ENCODE measurements at places on chromosomes 1 and 21.

DNA sequence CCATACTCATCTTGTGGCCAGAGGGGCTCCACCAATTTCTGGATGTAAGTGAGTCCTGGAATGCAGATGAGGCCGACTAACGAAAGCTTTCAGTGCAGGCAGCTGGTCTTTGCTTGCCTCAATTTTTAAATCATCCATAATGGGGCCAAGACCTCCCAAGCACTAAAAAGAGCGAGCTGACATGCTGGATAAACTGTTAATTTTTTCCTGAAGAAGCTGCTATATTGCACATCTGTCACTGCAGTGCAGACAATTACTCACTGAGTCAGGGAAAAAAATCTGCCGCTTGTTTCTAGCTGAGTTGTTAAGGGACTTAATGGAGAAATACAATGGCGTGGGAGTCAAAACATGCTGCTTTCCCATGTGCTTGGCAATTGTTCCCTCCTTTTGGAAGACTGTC, 205.5 kb downstream of the GPATCH2 start:
- no peak for DNase-seq

DNA sequence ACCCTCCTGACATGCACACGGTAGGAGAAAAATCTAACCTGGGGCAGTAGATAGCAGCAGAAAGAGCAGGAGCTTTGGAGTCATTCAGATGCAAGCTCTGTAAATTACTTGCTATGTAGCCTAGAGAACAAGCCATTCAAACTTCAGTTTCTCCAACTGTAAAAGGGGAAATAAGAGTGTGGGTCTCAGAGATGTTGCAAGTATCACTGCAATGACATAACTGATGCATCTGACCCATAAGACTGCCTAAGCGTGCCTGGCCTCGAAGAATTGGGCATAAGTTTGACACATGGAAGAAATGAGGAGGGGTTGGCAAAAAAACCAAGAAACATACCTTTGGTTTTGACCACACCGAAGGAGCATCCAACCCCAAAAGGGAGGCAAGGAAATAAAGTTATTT, 5.2 kb downstream of the AK2 start:
- no peak for DNase-seq

DNA sequence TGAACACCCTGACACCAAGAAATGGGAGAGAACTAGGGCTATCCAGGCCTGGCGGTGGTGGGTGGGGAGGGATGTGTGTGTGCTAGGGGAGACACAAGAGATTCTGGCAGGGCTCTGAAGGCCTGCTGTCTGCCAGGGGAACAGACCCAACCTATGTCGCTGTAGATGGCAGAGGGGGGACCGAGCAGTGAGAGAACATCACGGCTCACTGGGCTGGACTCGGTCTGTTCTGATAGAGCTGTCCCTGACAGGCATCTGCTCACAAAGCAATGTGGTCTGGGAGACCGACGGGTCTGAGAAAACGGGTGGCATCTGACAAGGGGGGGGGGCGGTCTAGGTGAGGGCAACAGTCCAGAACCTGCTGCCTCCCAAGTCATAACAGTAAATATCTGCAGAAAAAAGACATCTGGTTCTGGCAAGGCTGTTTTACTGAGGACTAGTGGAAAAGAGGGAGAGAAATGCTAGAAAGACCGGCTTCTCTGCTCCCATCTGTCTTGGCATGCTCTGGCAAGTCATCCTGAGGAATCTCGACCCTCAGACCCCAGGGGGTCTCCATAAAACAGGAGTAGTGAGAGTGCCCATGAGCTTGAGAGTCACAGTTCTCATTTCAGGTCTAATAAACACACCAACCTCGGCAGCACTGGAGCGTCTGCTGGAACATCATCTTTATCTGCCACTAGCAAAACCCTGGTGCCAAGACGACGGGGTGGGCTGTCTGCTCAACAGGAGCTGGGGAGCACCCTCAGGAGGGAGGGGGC, 36.5 kb downstream of the SLC66A1 start:
- DNase-seq = no peak

DNA sequence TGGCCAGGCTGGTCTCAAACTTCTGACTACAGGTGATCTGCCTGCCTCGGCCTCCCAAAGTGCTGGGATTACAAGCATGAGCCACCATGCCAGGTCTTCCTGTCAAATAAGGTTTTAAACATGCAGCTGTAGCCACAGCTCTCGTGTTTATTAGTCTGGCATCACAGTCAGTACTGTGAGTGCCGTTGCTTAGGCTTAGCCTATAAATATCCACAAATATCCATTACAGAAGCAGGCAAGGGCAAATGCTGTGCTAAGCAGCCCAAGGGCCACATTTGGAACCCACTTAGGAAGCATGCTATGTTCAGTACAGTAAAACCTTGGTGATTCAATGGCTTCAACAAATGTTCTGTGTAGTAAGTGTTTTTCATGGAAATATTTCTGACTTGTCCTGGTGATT, 75.9 kb downstream of the KIF1B start:
- no peak for DNase-seq

DNA sequence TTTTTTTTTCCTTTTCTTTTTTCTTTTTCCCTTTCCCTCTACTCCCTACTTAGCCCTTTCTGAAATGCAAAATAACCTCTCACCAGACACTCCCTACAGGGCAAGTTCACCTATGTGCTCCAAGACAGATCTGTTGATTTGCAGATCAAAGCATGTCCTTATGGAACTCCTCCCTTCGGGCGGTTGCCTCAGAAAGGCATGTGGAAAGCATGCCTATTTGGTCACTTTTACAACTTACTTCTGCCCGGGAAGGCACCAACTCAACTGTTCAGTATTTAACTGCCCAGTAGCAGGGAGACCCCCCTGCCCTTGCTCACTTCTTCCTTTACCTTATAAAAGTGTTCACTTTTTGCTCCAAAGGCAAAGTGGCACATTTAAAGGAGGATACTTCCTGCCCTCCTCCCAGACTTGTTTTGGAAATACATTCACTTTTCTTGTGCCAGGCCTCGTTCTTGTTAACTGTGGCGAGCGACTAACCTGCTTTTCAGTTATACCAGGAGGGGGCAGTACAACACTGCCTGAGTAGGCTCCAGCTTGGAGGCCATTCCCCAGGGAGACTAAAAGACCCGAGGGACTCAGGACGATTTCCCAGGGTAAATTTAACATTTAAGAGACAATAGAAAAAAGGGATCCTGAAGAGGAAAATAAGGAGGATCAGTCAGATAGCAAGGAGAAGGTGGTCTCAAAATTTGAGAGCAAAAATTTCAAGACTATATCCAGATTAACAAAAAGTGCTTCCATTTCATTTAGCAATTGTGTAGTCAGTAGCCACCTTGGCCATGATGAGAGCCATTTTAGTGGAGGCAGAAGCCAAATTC, 12.3 kb upstream of the SLAMF7 start:
- DNase-seq = peak; percentile 50

DNA sequence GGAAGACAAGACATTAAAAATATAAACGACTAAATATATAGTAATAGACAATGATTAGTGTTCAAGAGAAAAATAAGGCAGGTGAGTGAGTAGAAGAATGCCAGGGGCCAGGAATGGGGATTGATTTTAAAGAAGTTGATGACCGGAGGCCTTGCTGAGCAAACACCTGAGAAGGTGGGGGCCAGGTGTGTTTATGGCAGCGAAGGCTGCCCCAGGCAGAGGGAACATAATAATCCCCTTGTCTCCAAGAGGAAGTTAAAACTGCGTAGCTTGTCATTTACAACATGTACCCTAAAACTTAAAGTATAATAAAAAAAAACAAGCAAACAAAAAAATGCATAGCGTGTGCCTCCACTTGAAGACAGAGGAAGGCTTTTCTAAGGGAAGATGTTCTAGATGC, 220.3 kb downstream of the URB2 start:
- DNase-seq = no peak

DNA sequence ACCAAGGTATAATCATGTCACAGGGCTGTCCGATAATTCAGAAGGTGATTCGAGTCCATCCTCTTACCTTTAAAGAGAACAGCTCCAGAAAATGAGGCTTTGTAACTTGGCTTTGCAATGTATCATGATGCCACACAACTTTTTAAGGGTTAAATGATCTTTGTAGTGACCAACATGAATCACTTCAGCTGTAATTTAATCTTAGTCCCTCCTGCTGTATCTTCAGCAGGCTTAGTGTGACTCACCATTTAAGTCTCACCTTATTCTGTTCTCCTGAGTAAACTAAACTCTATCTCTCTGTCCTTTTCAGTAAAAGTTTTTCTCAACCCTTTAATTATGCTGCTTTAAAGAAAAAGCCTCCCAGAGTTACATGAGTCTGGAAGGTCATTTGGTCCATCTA, 1.9 kb upstream of the HIVEP3 start:
- no peak for DNase-seq

GRCh38 chr1:89596698-89597097, 36.2 kb upstream of the LRRC8C start:
- DNase-seq = no peak

- DNase-seq = no peak
Measured at GRCh38 chr21:38993561-38993960, 187.8 kb downstream of the ETS2 start.

GRCh38 chr1:26784023-26784871, 3.5 kb upstream of the PIGV start:
- no peak for DNase-seq

DNA sequence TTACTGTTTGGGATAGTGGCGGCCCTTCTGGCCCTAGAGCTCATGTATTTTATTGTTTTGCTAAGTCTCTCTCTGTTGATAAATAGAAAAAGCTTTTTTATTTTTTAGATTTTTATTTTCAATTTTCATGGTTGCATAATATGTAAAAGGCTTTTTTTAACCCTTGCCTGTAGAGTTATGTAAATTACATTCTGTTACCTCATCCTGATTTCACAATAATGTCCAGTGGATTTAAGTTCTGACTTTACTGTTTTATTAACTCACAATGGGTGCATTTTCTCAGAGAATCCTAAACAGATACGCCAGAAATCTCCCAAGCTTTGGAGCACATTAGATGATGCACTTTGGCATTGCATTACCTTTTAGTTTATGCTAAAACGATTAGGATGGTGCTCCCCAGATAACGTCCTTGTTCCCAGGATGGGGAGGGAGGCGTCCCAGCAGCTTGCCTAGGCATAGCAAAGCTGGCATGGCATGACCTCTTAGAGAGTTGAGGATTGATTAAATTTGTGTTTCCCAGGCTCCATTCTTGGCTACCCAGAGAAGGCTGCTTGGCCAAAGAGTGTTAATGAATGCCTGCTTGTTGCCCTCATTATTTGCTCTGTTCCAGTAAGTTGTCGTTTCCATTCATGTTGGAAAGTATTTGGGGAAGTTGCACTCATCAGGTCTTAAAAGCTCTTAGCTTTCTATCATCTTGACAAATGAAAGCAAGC, 17.1 kb downstream of the UTP25 start:
- DNase-seq = no peak

DNA sequence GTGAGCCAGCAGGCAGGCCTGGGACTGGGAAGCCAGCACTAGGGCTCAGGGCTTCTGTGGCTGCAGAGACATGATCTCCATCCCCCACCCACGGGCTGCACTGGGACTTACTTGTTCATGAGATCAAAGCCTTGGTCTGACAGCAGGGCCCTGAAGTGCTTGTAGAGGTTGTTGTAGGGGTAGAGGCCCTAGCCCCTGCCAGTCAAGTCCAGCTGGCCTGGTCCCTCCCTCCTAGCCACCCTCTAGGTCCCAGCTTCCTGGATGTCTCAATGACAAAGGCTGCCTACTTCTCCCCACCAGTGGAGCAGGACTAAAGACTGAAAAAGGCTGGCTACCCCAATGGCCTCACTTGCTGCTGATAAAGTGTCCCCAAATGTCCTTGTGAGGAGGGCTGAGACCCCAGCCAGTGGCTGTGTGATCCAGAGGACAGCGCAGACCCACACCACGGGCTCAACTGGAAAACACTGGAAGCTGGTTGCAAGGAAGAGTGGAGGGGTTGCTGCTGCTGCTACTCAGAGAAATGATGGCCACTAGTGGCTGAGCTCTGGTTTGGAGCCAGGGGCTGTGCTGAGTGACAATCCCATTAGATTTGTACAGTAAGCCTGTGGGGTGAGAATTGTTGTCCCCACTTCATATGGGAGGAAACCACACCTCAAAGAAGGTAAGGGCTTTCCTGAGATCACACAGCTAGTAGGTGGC, 1.4 kb downstream of the HTR1D start:
- no peak for DNase-seq

DNA sequence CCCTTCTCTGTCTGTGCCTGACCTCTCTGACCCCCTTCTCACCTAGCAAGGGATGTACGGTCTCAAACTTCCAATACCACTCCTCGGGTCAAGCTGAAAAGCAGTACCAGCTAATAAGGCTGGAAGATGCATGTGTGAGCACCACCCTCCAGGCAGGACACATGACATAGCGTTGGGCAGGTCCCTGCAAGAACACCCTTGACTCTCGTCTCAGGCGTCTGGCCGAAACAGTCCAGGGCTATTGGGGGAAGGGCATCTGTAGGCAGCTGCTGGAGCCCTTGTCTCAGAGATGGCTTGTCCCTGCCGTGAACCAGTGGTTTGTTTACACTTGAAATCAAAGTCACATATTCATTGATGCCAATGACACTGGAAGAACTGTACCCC, 56.5 kb downstream of the CD46 start:
- no peak for DNase-seq

GRCh38 chr21:26962621-26963181, 4.2 kb downstream of the ADAMTS5 start:
- no peak for DNase-seq

DNA sequence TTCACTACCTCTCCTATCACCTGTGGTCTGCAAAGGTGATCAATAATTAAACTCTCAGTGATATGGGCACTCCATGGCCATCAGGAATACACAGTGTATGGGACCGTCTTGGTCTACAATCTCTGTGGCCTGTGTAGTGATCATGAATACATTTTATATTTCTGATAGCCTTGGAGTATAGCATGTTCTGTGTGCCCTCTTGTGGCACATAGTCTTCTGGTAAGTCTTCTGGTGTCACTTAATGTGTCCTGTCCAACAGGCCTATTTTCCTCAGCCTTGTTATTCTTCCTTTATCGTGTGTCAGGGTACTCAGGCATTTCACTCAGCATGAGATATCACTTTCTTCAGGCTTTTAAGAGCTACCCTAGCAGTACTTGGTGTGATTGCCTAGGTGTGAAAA, 393.6 kb downstream of the AGBL4 start:
- DNase-seq = no peak

- DNase-seq = no peak
Measured at GRCh38 chr1:235409042-235409820, 42.0 kb downstream of the TBCE start.

- DNase-seq = no peak
Measured at GRCh38 chr1:66353257-66353656, 180.7 kb upstream of the SGIP1 start.

- peak; percentile 57 for DNase-seq
Measured at GRCh38 chr1:27136998-27137542, 17.9 kb downstream of the SLC9A1 start.

DNA sequence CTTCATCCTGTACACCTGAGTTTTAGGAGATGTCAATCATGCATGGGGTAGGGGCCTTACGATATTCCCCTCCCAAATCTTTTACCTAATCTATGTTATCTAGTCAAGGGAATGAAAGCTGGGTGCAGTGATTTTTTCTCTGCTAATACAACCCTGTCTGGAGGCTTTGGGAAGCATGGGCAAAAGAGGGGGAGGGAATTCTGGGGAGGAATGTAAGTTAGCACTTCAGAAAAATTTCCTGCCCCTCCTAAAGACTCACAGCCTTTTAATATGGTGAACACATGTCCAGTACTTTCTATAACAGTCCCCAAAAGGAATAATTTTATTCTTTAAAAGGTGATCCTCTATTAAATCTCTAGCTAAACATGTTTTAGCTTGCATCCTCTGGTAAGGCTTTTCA, 25.6 kb upstream of the PRELP start:
- DNase-seq = no peak

Data from stimulated activated CD4-positive, alpha-beta T cell treated with anti-CD3 and anti-CD28 coated beads, Interleukin-1b, Interleukin-23, amount 100 ng/mL, for 24 hours (primary cell).